Stimulated activated CD8-positive, alpha-beta memory T cell treated with anti-CD3 and anti-CD28 coated beads, Interleukin-4, amount 100 ng/mL, for 4 hours (primary cell): ENCODE measurements at places on chromosomes 3 and 15.

DNA sequence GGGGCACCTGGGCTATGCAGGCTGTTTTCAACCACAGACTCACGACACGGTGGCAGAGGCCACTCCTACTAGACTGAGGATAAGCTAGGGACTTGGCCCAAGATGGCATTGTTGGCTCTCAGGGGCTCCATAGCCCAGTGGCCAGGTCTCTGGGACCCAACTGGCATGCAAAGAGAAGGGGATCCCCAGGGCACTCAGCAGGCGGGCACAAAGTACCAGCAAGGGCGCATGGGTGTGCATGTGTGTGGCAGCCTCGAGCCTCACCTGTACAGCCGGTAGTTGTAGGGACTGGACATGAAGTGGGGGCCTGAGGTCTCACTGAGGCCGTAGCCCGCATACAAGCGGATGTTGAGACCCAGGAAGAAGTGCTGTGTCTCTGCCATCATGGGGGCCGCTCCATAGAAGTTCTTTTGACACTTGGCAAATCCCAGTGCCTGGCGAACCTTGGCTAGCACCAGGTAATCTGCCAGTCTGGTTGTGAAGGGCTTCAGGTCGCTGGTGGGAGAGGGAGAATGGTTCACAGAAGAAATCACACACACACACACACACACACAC is 30.2 kb downstream of the IDH3A start:
- no peak for DNase-seq

DNA sequence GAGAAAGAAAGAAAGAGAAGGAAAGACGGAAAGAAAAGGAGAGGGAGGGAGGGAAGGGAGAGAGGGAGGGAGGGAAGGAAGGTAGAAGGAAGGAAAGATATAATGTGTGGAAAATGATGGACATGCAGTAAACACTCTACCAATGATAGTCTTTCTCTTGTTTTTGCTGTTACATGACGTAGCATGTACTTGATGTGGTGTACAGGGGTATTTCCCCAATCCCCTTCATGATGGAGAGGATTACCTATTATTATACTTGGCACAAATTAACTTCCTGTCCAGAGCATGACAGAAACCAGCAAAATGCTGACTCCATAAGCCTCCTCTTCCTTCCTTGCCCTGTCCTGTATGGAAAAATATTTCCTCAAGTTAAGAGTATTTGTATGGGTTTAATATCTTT is 124.4 kb downstream of the B3GALNT1 start:
- DNase-seq: no peak

- DNase-seq: no peak
Measured at GRCh38 chr3:14946236-14946635, 1.1 kb upstream of the NR2C2 start.

GRCh38 chr3:127848131-127849129 is 26.1 kb upstream of the MGLL start:
- no peak for DNase-seq

- DNase-seq: no peak
Measured at GRCh38 chr3:183688874-183689273, 8.7 kb upstream of the YEATS2 start.

- DNase-seq: no peak
Measured at GRCh38 chr15:90035095-90035839, 34.1 kb downstream of the ZNF710 start.

- no peak for DNase-seq
Measured at GRCh38 chr3:140073278-140074045, 138.5 kb downstream of the CLSTN2 start.

DNA sequence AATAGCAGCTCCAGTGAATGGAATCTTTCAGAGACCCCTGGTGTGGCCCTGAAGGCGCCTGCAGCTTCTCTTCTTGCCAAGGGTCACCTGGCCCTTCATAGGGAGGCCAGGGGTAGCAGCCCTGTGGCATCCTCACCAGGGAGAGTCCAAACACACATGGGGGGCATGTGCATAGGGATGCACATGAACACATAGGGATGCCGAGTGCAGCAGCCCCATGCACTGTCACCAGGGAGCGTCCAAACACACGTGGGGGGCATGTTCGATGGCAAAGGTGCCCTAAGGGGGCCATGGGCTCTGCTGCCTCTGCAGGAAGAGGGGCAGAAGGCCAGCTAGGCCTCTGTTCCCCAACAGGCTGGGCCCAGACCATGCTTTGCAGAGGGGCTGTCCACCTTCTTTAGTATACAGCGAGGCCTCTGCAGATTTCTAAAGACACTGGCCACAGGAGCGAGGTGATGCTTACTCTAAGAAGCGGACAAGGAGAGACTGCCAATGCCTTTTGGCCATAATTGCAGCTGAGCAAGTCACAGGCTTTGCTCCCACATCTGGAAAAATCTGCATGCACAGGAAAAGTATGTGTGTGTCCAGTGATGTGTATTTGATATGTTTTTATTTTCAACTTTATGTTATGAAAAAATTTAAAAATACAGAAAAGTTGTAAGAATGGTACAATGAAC is 21.0 kb downstream of the ANAPC13 start:
- no peak for DNase-seq

DNA sequence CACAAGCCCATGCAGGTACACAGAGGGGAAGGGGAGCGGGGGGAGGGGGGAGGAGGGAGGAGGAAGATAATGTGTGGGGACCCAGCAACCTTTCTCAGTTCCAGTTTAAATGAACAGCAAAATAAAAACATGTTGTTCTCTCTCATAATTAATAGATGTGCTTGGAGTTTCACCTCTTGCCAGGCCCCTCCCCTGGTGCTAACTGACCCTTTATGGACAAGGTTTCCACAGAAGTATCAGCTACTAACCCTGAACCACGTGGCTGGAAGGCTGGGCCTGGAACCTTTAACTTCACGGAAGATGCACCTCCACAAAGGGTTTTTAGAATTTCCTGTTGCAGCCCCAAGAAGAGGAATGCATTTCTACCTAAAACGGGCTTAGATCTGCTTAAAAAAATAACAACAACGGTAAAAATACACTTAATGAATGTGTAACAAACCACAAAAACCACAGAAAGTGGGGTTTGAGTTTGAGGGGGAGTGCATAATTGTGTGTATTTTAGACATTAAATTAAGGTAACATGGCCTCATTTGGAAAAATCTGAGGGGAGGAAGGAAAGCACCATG is 14.8 kb upstream of the SMAD3 start:
- no peak for DNase-seq

DNA sequence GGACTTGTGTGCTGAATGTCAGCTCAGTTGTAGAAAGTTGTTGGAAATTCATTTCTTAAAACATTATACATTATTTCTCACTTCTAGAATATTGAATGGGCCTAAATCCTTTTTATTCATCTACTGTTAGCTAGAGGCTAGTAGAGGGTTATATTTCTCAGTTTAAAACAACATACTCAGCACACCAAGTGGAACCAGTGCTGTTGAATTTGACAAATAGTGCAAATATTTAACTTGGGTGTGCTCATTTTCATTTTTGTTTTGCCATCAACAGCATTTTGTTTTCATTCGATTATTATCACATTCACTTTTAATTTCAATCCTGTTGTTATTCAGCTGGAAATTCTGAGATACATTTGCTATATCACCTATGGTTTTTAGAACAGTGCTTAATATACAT is 269.4 kb upstream of the PEX5L start:
- DNase-seq: no peak

DNA sequence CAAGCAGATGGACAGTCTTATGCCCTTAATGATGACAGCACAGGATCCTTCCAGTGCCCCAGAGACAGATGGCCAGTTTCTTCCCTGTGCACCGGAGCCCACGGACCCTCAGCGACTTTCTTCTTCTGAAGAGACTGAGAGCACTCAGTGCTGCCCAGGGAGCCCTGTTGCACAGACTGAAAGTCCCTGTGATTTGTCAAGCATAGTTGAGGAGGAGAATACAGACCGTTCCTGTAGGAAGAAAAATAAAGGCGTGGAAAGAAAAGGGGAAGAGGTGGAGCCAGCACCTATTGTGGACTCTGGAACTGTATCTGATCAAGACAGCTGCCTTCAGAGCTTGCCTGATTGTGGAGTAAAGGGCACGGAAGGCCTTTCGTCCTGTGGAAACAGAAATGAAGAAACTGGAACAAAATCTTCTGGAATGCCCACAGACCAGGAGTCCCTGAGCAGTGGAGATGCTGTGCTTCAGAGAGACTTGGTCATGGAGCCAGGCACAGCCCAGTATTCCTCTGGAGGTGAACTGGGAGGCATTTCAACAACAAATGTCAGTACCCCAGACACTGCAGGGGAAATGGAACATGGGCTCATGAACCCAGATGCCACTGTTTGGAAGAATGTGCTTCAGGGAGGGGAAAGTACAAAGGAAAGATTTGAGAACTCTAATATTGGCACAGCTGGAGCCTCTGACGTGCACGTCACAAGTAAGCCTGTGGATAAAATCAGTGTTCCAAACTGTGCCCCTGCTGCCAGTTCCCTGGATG is 198.7 kb downstream of the AKAP13 start:
- DNase-seq: no peak

DNA sequence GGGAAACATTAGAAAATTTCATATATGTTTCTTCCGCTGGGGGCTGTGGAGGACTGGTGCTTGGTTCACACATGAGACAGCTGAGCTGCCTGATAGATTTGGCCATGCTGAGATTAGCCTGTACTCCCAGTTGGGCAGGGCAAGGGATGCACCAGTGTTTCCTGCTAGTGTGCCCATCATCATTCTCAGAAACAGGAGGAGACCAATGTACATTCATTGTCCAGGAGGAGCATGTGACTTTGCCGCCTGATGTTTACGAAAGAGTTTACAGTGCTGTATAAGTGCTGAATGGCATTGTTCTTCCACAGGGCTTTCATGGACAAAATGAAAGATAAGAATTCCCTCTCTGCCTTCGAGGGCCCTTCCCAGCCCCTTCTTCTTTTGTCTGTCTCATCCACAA is 311.1 kb upstream of the THBS1 start:
- DNase-seq: no peak

DNA sequence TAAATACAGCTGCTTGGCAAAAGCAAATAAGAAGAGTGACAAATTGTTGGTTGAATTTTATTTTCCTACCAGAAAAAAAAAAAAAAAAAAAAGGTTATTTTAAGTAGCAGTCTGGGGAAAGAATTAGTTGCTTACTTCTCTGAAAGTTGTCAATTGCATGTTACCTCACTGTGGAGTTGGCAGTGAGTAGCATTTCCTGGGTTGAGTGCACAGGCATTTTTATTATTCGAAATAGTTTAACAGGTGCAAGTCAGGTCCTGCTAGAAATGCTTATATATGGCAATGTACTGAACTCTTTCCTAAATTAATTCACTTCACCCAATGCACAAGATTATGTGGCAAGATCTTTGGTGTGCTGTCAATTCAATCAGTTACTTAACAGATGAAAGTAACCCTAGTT is 680.6 kb downstream of the EPHA3 start:
- no peak for DNase-seq

- DNase-seq: no peak
Measured at GRCh38 chr3:46954178-46954577, 22.4 kb downstream of the CCDC12 start.

DNA sequence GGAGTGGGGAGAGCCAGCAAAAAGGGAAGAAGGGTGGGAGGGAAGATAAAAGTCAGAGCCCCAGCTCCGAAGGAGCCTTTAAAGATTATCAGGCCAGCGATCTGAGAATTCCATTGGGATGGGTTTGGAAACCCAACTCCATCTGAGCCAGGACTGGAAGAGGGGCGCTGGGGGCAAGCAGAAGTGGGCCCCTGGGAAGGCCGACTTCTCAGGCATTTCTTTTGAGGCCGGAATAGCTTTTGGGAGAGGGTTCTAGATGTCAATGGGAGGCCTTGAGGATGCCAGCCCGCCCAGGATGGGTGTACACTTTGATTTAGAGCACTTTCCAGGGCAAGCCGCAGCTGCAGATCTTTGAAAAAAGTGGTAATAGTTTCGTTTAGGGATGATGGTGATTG is 6.6 kb upstream of the SOX2 start:
- no peak for DNase-seq

GRCh38 chr3:153008226-153008625 is 153.8 kb upstream of the RAP2B start:
- no peak for DNase-seq

DNA sequence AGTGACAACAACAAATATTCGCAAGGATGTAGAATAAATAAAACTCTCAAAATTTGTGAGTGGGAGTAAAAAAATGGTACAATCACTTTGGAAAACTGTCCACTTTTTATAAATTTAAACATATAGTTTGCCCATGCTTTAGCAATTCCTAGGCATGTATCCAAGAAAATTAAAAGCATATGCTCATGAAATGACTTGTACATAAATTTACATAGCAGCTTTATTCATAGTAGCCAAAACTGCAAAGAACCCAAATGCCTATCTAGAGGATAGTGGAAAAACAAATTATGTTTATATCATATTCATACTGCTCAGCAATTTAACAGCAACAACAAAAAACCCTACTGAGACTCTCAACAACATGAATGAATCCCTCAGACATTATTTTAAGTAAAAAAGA is 363.6 kb upstream of the CCDC54 start:
- no peak for DNase-seq

DNA sequence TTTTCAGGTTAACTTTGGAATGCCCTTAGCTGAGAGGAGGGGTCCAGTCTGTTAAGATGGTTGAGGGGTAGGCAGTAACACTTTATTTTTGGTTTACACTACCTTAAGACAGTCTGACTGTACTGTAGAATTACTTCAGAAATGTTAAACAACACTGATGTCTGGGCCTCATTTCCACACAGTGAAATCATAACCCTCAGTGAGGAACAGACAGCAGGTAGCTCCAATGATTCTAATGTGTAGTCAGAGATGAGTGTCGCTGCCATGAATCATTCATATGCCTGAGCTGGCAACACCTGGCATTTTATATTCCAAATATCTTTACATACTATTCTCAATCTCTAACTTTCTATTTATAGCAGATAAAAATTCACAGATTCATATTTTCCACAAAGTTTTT is 37.3 kb upstream of the POU1F1 start:
- DNase-seq: no peak

- DNase-seq: no peak
Measured at GRCh38 chr3:185362850-185363661, at the start of gene MAP3K13. MAP3K13 (plus strand) TSS chr3:185363136; CDS start chr3:185428582, 65,446 bp downstream.

DNA sequence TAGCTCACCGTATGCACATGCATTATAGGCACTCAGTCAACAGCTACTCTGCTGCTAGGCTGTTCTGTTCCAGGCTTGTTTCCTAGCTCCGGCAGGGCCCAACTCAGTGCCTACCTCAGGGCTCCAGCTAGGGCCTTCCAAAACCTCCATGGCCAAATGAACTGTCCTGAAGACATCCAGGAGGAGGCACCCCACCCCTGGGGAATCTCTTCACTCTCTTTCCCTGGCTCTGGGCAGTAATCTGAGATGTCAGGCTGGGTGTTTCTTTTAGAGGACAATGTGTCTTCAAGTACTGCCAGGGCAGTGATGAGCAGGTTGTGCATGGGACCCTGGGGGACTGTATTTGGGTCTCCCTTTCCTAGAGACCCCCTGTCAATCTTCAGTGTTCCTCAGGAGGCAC is 38.3 kb upstream of the TPM1 start:
- DNase-seq: no peak

DNA sequence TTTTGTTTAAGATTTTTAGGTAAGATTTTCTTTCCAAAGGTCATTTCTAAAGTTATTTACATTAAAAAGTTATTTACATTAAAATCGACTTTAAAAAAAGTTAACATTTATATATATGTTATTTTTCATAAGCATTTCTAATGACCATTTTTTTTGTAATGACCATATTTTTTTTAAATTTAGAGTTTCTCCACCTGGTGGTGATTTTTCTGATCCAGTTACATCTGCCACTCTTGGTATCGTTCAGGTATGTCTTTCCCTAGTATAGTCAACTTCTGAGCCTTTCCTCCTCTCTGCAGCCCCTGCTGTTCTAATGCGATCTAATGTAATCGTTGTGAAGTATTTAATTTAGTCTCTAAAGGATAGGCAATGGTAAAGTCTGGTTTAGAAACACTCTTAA is 42.9 kb upstream of the GRAMD1C start:
- DNase-seq: no peak

- DNase-seq: no peak
Measured at GRCh38 chr15:98070137-98070536, 109.6 kb downstream of the ARRDC4 start.
